ENCODE measurements at places on chromosomes 6 and 20. TPM values are rescaled to one million over a fixed set of nuclear protein-coding genes. Genes with fewer than 3 reads are reported as not detected.
A peak's percentile ranks its signal among the peaks of the same experiment; 100 is the strongest.

The SLC16A10 gene
- 12.2 TPM for total RNA-seq

- DNase-seq, result peak; percentile 92
Observed at GRCh38 chr6:41723530-41724227, 11.7 kb downstream of the TFEB start.

DNA sequence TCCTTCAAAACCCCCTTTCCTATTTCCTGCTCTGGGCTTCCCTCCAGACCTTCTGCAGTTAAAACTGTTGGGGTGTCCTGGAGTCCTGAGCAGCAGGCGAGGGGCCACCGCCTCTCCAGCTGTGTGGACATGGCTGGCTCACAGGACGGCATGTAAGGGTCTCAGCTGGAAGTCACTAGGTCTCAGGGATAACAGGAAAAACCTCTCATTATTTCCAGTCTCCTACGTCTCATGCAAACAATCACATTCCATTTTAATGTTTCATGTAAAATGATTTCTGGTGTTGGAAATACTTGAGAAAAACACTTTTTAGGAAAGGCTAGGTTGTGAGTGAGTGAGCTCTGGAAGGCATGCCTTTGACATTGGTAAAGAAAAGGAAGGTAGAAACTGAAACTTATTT is 158.7 kb downstream of the SCML4 start:
- DNase-seq, result no peak

- DNase-seq, result no peak
Observed at GRCh38 chr6:131773284-131773950, 34.4 kb upstream of the ENPP1 start.

GRCh38 chr6:142322066-142322465 is 20.3 kb downstream of the ADGRG6 start:
- DNase-seq, result no peak

DNA sequence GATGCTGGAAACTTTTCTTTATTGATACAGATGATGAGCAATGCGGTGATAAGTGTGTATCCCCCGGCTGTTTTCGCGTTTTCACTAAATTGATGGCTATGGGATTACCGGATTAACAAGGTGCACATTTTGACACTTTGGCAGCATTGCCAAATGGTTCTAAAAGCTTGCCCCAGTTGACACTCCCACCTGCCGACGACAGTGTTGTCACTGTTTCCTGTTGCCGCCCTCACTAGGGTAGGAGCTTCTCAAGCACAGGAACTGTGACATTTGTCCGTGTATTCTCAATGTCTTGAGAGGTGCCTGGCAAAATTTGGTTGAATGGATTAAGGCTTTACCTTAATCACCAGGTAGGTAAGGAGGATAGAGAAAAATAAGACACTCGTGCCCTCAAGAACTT is 9.8 kb upstream of the MAPK13 start:
- DNase-seq, result no peak
